PC-3 (cell line): ENCODE measurements at places on chromosomes 5 and 9. TPM values are rescaled to one million over a fixed set of nuclear protein-coding genes. Genes with fewer than 3 reads are reported as not detected.

DNA sequence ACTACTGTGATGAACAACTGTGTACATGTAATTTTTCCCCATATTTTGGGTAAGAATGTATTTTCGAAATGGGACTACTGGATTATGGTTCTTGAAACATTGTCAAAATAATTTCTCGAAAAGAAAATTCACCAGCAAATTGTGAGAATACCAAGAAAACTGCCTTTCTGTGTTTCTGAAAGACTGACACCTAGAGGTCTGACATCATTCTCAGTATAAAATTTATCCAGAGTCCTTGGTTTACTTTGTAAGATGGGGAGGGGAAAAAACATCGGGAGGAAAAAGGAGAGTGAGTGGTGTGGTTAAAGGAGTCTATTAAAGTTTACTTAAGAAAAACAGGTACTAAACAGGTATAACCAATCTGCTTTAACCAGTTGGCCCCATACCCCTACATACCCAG, 149.2 kb downstream of the CEP120 start:
- H3K4me1 ChIP-seq, result no peaks in the 10 kb centered on the region
- no peak overlapping the region for H3K4me3 ChIP-seq
- H3K27me3 ChIP-seq, result peaks cover 29% of the 10 kb centered on the region
- H3K27ac ChIP-seq, result no peak overlapping the region
- DNase-seq, result peak; percentile 10

DNA sequence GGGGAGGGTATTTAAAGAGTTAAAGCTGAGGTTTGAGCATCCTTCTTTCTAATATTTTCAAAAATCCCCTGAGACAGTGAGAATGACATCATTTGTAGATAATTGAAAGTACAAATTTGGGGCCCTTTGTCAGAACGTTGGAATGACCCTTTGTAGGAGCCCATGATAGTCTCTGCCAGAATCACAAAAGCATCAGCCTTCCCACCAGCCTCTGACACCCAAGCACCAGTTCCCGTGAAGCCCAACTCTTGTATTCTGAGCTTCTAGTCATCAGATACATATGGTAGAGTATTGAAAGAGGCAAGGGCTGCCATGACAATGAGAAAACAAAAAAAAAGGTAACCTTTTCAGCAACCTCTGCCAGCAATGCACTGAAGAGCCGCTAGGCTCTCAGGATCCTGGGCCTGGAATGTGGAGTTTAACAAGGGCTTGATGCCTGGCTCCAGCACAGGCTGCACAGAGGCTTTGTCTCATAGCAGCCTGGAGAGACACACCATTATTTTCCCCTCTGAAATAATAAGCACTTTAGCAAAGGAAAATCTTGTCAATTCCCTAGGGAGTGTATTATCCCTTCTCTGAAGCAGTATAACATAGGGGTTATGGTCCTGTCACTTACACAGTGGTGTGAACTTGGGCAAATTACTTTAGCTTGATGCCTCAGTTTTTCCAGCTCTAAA, 114.4 kb downstream of the ZNF608 start:
- no peaks in the 10 kb centered on the region for H3K36me3 ChIP-seq
- H3K27ac ChIP-seq, result no peak overlapping the region
- no peak overlapping the region for H3K4me3 ChIP-seq
- no peaks in the 10 kb centered on the region for H3K27me3 ChIP-seq

DNA sequence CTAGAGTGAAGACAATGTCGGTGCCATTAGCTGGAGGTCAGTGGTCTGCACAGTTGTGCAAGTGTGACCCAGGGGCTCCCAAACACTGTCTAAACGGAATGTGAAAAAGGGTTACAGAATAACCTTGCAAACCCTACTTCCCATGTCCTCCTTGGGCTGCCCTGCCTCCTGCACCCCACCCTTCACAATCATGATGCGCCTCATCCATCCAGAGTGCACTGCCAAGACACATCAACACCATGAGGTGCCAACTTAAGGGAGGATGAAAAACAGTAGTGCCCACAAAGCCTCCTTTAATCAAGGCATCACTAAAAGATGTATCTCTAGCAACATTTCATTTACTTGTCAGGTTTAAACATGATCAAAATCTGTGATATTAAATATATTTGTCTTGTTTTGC, 87.1 kb downstream of the SETX start:
- H3K4me3 ChIP-seq, result no peak overlapping the region
- H3K27ac ChIP-seq, result no peak overlapping the region
- no peak for DNase-seq
- H3K36me3 ChIP-seq, result peaks cover 46% of the 10 kb centered on the region

The ADRB2 gene
- total RNA-seq, result 41.1 and 42.1 TPM in 2 replicates

GRCh38 chr5:180120237-180121101, 48.9 kb upstream of the RNF130 start:
- H3K36me3 ChIP-seq, result no peaks in the 10 kb centered on the region
- DNase-seq, result no peak
- H3K4me1 ChIP-seq, result no peaks in the 10 kb centered on the region
- H3K27me3 ChIP-seq, result no peaks in the 10 kb centered on the region

- H3K4me1 ChIP-seq, result 0 out of 2 replicates have a peak, but pooled peaks cover 10% of the 10 kb centered on the region
- peaks cover 82% of the 10 kb centered on the region for H3K27me3 ChIP-seq
- no peak overlapping the region for H3K27ac ChIP-seq
- no peak overlapping the region for H3K4me3 ChIP-seq
Measured at GRCh38 chr5:146592352-146592751, 76.4 kb upstream of the GPR151 start.
